AG09309 (cell line): ENCODE measurements at places on chromosomes 2 and 18.

GRCh38 chr18:79942786-79943607 lies 8.5 kb downstream of the SLC66A2 start:
- DNase-seq, result no peak

GRCh38 chr2:133360190-133360589 lies 208.1 kb downstream of the NCKAP5 start:
- no peak for DNase-seq

DNA sequence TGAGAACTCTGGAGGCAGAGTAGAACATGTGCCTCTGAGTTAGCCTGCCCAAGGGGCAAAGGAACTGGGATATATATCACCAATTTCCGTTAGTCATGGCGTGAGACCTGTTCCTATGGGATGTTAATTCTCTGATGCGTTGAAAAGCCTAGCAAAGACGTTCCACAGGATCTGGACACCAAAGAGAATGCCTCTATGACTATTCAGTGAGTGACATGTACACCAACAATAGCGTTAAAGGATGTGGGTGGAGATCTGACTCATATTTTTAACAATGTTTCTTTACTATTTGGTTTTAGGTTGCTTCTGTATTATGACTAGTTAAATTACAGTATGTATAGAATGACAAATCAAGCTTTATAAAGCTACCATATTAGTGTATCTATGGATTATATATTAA lies 320.9 kb upstream of the MC4R start:
- no peak for DNase-seq

GRCh38 chr18:12011957-12012549 lies 30.7 kb downstream of the IMPA2 start:
- no peak for DNase-seq

GRCh38 chr2:2320486-2321199 lies 10.4 kb downstream of the MYT1L start:
- DNase-seq, result no peak

DNA sequence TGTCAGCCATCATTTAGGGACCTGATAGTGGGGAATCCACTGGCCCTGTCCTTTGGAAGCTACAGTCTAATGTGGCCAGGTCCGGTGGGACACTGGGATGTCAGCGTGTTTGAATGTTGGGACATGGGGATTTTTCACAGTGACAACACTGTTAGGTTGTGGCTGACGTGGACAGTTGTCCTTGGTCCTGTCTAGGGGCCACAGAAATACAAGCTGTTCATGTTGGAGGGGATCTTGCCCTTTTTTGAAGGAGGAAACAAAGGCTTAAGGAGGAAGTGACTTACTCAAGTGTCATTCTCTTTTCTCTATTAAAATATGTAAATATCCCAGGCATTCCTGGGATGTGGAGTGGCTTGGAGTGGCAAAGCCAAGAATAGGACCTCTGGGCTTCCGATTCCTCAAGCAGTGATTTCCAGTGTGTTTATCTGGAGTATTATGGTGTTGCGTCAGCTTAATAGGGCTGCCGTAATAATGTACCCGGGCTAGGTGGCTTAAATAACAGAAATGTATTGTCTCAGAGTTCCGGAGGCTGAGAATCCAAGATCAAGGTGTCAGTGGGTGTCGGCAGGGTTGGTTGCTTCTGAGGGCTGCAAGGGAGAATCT lies 8.5 kb downstream of the ACOXL start:
- DNase-seq, result no peak
